RWPE2 (cell line): ENCODE measurements at places on chromosomes 1 and 21.

GRCh38 chr1:88022516-88022915 lies 661.6 kb upstream of the PKN2 start:
- DNase-seq = no peak

DNA sequence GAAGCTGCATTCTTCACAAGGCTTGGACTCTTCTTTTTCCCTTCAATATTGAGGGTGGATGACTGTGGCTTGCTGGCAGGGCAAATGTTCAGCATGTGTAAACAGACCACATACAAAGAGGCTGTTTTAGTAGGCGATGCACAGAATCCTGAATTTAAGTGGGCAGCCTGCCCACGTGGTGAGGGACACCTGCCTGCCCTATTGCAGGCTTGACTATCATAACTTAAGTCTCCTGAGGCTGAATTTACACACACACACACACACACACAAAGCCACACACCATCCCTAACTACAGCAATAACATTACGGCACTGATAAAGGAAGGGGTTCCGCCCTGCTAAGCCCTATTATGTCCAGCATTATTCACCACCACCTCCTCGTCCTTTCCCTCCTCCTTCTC lies 15.9 kb downstream of the SYT2 start:
- no peak for DNase-seq

GRCh38 chr1:31943546-31944184 lies 5.5 kb upstream of the PTP4A2 start:
- no peak for DNase-seq

GRCh38 chr1:167344615-167345385 lies 124.1 kb downstream of the POU2F1 start:
- no peak for DNase-seq

DNA sequence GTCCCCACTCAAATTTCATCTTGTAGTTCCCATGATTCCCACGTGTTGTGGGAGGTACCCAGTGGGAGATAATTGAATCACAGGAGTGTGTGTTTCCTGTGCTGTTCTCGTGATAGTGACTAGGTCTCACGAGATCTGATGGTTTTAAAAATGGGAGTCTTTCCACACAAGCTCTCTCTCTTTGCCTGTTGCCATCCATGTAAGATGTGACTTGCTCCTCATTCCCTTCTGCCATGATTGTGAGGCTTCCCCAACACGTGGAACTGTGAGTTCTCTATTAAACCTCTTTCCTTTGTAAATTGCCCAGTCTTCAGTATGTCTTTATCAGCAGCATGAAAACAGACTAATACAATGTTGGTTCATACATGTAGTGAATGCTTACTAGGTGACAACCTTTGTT lies 163.2 kb upstream of the PALMD start:
- no peak for DNase-seq

DNA sequence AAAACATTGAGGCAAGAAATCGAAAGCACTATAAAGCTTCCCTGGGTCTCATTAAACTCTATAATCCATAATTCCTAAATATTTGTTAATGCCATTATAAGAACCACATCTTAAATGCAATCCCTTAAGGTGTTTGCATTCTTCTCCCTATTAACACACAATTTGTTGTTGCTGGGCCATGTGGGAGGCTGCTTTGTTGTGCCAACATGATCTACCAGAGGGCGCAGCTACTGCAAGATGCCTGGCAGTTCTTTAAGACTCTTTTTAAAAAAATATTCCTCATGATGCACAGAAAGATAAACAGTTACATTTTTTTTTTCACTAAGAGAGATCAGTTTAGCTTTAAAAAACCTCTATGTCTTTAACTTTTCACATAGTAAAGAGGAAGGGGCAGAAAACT lies 39.0 kb upstream of the BCAS2 start:
- no peak for DNase-seq

- DNase-seq = no peak
These were observed 138.4 kb downstream of the PAPPA2 start for GRCh38 chr1:176601348-176601747.

DNA sequence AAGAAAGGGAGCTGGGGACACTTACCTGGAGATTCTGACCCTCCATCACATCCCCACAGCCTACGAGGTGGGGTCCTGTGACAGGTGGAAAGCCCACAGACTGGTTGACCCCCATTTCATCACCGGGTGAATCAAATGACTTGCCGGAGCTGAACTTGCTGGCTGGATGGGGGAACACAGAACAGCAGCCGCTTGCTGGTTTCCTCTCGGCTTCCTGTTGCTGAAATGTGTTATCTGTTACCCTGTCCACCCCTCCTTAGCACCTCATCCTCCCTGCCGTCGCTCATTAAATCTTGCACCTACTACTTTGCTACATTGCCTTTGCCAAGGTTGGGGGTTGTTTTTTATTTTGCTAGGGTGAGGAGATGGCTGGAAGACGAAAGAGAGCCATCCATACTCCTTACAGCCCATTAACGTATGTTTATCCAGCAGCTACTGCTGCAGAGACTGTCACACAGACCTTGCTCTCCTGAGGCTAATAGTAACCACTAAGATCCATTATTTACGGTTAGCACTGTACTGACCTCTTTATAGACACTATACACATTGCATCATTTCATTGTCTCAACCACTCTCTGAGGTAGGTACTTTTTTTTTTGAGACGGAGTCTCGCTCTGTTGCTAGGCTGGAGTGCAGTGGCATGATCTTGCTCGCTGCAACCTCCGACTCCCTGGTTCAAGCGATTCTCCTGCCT lies 7.0 kb downstream of the PAFAH2 start:
- no peak for DNase-seq

GRCh38 chr1:58773406-58773840 lies 10.4 kb downstream of the JUN start:
- DNase-seq = no peak

DNA sequence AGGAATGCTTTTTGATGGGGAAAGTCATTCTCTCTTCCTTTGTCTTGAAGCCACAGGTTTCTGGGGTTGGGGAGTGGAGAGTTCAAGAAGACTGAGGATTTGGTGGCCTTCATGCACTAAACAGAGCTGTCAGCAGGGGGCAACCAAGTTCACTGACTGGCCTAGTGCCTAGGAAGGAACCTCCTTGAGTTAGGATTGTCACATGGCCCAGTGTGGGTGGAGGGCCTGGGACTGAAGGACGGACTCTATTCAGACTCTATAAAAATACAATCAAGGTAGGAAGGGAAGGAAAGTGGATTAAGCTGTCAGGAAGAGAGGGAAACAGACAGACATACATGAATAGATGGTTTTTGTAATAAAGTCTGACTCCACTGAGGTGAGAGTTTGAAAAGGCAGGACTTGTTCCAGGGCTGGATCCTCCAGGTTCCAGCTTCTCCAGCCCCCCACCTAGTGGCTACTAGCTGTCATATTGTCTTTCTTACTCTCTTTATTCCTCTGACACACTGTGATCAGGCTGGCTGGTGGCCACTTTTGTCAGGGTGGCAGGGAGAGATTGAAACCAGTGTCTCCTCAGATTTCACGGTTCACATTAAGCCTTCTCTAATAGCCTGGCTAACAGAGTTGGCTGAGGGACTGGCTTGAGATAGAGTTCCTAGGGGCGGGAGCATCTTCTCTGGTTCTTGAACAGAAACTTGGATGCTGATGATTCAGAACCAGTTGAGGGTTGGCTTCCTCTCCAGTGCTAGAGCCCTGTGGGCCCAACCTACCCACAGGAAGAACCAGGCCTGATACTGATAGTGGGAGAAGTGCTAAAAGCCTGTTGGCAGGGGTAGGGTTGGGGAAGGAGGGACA lies 4.1 kb upstream of the SH3BGRL3 start:
- DNase-seq = peak; percentile 80

DNA sequence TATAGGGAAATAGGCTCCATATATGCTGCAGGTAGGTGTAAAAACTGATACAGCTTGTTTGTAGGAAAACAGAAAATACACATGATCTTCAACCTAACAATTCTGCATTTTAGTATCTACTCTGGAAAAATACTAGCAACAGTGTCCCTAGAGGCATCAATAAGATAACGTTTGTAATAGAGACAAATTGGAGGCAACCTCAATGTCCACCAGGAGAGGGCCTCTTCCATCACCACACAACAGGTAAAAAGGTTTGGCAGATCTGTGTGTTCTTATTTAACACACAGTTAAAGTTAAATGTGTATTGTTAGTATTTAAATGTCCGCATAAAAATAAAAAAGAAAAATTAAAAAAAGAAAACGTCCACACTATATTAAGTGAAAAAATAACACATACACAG lies 5.4 kb downstream of the EIF2D start:
- no peak for DNase-seq

- DNase-seq = no peak
These were observed 110.1 kb downstream of the GRIK1 start for GRCh38 chr21:29829564-29830275.

DNA sequence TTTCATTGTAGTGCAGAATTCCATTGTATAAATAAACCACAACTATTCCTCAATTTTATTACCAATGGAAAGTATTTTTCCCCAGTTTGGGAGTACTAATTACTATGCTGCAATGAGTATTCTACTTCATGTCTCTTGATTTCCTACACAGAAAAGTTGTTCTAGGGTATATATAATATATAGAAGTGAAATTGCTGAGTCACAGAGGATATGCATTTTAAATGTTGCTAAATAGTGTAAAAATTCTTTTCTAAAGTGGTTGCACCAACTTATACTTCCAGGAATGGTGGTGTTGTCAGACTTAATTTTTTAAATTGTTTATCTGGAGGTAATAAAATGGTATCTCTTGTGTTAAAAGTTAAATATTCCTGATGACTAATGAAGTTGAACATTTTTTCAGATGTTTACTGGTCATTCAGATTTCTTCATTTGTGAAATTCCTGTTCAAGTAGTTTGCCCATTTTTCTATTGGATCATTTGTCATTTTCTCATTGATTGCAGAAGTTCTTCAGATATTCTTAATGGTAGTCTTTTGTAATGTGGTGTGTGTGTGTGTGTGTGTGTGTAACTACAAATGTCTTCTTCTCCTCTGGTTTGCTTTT lies 19.1 kb upstream of the MYOG start:
- DNase-seq = no peak

GRCh38 chr1:92949937-92950817 lies 11.1 kb downstream of the DIPK1A start:
- DNase-seq = no peak

DNA sequence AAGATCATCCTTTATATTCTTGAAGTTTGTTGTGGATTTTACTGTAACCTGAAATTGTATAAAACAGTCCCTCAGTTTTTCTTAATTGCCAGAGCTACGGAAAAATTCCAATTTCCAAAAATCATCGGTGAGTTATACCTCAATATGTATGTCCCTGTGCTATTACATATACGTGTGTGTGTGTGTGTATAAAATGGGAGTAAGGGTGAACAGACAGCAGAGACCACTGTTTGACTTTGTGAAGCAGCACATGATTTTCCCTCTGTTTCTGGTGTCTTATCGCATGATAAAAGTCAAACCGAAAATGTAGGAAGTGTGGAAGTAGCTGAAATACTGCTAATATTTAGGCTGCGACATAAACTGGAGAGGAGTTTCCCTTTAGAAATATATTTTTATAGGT lies 1.2 kb downstream of the OR2T1 start:
- no peak for DNase-seq
